ENCODE measurements at places on chromosomes 12 and 14.

GRCh38 chr12:95962222-95962621, 19.1 kb downstream of the AMDHD1 start:
- DNase-seq: no peak

GRCh38 chr14:61050417-61050816, 69.4 kb downstream of the SLC38A6 start:
- DNase-seq: no peak

- DNase-seq: no peak
Observed at GRCh38 chr12:79776111-79776510, 85.3 kb upstream of the PAWR start.

DNA sequence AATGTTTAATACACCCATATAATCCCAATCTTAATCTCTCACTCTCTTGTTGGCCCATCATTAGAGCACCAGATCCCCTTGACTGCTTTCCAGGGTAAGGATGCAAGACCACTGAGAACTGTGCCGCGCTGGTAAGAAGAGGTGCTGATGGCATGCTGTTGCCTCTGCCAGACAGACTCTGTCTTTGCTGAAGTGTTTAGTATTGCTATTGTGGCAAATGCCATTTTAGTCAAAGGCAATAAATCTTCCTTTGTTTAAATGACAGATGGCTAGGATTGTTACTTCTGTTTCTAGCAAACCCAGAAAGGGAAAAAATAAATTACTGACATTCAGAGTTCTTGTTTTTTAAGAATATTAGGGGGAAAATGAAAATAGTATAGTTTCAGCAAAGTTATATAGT, 152.3 kb downstream of the MON2 start:
- DNase-seq: no peak

DNA sequence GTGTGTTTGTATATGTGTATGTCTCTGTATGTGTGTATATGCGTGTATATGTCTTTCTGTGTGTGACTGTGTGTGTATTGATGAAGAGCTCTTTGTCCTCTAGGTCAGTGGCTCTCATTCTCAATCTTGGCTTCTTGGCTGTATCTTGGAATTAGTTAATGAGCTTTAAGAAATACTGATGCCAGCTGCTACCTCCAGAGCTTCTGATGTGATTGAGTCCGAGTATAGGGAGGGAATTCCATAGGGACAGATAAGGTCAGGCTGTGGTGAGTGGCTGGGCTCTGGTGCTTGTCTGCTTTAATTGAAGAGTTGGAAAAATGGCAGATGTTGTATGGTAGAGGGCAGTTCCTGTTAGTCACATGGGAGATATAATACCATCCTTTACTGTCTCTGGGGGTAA, 140.1 kb downstream of the C12orf75 start:
- no peak for DNase-seq

Data from Panc1 (cell line).